ENCODE measurements at places on chromosomes 5 and 9.

DNA sequence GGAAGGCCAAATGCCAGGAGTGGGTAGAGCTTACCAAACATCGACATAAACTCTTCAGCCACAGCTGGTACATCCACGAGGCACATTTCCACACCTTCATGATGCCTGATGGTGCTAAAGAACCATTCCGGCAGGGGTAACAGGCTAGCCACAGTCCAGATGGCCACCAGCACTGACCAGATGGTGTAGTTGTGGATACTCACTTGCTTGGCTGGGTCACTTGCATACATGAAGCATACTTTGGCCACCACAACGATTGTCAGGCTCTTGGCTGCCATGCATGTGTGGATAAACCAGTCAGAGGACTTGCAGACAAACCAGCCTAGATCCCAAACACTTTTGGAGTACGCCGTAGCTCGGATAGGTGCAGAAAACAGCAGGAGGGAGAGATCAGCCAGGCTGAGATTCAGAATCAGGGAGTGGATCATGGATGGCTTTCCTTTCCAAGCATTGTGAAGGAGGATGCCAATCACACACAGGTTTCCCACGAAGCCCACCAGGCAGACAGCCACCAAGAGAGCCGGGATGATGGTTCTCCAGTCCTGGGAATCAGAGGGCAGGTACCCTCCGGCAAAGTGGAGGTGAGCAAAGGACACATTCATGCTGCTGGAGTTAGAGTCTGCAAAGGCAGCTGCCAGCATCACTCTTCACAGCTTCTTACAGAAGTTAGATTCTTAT, 378 bp downstream of the GPR151 start:
- DNase-seq: no peak

- DNase-seq: no peak
These were observed 77.0 kb upstream of the ZFAND5 start for GRCh38 chr9:72441848-72442607.

GRCh38 chr5:104817127-104817526, 1254.5 kb upstream of the NUDT12 start:
- DNase-seq: no peak

DNA sequence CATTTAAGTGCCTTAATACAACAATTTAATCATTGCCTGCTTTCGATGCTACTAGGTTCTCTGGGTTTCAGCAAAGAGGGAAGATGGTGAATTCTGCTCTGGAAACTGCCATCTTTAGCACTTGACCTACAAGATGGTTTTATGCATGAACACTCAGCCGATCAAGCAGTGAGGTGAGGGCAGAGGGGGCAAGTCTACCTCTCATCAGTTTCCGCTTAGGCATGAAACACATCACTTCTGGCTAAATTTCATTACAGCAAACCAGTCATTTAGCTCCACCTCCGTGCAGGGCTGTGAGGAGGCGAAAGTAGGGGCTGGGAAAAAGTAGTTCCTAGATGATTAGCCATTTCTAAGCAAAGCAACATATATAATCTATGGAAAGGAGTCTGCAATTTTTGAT, 1018.0 kb downstream of the CDH18 start:
- no peak for DNase-seq

DNA sequence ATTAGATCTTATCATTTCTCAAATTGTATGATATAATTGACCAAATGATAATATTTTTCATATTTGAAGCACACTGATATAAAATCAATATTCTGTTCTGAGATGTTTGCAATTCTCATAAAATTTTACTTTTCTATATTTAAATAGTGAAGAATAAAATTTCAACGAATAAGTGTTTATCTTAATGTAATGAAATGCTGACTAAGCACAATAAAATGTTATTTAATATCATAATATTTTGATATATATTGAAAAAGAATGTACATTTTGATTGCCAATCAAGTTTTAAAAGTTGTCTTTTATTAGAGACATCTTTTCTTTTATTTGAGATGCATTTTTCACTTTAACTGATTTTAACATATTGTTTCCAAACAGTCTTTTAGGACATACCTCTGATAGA, 416.1 kb downstream of the TAF11L14 start:
- DNase-seq: no peak

Measured in tongue (tissue), 3 donors.